ENCODE measurements at places on chromosomes 5 and 9.
A peak's percentile ranks its signal among the peaks of the same experiment; 100 is the strongest.

DNA sequence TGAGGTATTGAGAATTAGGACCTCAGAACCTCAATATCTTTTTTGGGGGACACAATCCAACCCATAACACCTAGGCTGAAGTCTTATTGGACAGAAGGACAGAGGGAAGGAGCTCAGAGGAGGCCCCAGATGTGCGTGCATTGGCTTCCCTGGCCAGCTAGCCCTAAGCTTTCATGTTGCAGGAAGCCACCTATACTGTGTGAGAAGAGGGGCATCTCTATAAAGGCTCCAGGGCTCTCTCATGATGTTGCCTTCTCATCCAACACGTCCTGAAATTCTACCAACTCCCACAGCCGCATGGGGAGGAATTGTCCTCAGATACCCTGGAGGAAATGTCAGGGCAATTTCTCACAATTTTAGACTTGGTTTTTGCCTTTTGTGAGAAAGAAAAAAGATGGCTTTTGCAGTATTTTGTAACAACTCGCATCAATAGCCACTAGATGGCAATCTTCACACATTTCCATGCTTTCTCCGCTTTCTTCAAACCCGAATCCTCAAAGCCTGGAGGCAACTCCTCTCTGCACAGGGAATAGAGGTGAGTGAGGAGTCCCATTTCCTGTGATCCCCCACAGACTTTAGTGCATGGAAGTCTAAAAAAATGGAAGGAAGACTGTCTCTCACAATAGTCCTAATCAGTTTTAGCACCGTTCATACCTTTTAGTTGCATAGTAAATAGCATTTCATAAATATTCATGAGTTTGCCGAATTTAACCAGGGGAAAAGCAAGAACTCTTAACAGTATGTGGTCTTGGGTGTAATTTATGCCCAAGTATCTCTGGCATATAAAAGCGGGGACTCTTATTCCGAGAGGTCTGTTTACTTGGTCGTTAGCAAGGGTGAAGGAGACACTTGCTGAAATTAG, 7.4 kb upstream of the PPP3R2 start:
- DNase-seq, result peak; percentile 14

DNA sequence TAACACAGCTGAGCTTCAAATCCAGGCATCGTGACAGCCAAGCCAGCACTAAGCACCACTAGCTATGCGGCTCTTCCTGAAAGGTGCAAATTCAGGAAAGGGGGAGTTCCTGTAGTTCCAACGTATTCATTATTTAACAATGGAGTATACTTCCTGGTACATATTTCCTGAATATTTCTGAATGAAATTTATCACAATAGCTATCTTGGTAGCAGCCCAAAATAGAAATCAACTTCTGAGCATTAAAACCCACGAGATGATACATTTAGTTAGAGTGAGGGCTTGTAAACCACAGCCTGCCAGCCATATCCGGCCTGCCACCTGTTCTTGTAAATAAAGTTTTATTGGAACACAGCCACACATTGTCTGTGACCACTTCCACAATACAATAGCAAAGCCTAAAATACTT, 109.7 kb upstream of the RETREG1 start:
- peak; percentile 3 for DNase-seq

DNA sequence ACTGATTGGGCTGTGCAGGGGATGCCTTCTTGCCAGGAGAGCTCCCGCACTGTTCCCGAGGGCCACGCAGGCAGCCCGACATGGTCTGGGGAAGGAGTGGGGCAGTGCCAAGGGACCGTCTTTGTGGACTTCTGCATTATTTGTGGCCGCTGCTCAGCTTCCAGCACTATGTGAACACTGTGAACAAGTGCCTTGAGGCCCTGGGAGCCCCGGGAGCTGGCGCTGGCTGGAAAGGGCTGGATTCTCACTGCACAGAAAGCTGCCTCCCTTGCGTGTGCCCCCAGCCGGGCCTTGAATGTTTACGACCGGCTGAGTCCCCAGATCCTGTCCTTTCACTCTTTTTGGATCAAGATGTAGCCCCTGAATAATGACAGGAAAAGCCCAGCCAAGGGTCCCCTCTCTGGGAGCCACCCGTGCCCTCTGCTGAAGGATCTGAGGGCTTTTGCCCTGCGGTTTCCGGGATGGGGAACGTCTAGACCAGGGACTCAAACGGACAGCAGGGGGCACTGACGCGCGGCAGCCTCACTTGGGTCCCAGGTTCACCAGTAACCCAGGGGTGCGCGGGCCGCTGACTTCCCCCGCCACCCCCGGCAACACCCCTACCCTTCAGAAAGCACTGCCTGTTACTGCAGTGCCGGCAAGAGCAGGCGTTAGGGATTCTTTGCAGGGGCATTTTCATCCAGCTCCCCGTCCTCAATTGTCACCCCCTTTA, 98.9 kb upstream of the FCN2 start:
- no peak for DNase-seq

DNA sequence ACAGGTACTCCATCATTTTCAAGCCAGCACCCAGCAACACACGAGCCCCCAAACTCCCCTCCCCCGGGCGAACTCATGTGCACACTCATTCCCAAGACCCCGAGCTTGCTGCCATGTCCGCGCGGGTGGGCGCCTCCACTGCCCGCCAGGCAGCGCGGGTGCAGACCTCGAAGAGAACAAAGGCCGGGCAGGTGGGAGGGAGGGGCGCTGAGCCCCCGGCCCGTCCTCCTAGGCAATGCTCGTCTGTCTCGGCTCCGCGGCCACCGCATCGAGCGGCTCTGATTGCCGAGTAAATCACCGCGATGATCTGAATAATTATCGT, 47.1 kb upstream of the PSD2 start:
- no peak for DNase-seq

DNA sequence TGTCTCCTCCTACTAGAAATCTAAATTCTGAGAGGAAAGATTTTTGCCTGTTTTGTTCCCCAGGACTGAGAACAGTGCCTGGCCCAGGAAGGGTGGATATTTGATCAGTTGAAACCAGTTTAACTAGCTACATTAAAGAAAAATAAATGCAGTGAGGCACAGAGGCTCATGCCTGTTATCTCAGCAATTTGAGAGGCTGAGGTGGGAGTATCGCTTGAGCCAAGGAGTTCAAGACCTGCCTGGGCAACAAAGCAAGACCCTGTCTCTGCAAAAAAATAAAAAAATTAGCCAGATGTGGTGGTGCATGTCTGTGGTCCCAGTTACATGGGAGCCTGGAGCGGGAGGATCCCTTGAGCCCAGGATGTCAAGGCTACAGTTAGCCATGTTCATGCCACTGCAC, 104.8 kb upstream of the CPEB4 start:
- DNase-seq, result no peak

DNA sequence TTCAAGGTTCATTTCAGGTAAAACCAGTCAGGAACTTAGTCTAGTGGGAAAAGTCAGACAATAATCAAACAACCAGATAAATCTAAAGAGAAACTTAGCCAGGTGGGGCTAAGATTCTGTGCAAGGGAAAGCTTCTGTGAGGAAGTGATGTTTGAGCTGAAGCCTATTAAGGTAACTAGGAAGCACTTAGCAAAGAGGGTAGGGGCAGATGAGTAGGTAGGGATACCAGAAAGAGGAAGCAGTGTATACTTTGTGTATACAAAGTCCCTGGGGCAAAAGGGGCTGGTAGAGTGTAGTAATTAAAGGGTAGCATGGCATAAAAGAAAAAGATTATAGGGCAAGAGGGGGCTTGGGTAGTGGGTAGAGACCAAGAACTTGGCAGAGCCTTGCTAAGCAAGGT, 3.6 kb upstream of the SPATA24 start:
- DNase-seq, result no peak

GRCh38 chr9:136796238-136796774, at the start of gene CCDC183:
TSS of gene CCDC183 (plus strand) at chr9:136796338. CDS start at chr9:136796398, 60 bp downstream.
- DNase-seq, result no peak

GRCh38 chr5:170216257-170216864, 16.4 kb upstream of the C5orf58 start:
- no peak for DNase-seq

- no peak for DNase-seq
These were observed 18.5 kb downstream of the NINJ1 start for GRCh38 chr9:93115486-93116071.

- DNase-seq, result peak; percentile 96
These were observed at the start of gene MYORG for GRCh38 chr9:34376596-34377403. TSS of gene MYORG (minus strand) at chr9:34376898. CDS start at chr9:34372943, 3,955 bp downstream.

- no peak for DNase-seq
These were observed 47.4 kb downstream of the RNF180 start for GRCh38 chr5:64213011-64213410.

DNA sequence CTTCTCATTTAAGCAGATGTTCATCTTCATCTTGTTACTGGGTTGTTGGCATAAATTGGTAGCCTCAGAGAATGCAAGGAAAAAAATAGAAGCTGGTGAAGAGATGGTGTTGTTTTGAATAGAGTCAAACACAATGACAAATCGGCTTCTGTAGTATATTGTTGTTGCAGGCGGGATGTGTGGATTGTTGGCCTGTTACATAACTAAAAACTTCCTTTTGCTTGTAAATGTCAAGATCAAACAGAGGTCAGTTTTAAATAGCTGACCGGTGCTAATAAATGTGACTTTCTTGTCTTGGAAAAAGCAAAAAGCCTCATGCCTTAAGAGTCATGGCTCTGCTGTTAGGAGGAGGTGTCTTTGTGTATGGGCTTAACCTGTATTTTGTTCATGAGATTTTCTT, 59.2 kb downstream of the CCDC192 start:
- DNase-seq, result no peak

DNA sequence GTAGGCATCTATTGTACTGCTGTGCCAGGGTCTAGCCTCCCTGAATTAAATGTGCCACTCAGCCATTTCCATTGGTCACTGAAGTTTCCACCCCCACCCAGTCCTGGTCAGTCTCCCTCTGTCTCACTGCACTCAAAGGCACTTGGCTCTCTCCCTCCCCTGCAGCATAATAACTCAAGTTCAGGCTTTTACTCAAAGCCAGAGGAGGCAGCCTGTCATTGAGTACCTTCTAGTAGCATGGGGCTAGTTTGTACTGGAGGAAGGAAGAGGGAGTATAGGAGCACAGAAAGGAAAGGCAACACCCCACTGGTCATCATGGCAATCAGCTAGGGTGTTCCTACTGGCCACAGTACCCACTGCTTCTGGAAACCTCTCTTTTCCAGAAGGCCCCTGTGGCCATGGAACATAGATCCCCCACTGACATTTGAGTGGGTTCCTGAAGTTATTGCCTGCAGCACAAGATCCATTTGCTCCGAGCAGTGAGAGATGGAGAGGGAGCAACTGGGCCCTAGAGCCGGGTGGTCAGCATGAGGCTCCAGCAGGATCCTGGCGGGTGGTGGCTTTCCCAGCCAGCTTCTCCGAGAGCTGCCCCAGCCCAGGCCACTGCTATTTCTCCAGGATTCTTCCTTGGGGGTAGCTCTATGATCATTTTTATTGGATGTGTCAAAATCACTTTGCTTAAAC, 89.9 kb upstream of the CPEB4 start:
- no peak for DNase-seq

- DNase-seq, result no peak
These were observed 193.2 kb downstream of the MAPKAP1 start for GRCh38 chr9:125513668-125514413.

GRCh38 chr5:81856948-81857928, 106.3 kb upstream of the SSBP2 start:
- no peak for DNase-seq

DNA sequence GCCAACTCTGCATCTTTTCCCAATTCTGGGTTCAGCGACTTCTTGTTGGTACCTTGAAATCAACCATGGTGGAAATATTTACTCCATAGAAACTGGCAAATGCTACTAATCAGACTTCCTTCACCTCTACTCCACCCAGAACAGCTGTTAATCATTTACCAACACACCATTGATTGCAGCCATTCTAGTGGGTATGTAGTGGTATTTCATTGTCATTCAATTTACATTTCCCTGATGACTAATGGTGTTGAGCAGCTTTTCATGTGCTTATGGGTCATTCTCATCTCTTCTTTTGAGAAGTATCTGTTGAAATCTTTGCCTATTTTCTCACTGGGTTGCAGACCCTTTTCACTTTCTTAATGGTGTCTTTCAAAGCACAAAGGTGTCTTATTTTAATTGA, 122.4 kb upstream of the MSX2 start:
- no peak for DNase-seq

DNA sequence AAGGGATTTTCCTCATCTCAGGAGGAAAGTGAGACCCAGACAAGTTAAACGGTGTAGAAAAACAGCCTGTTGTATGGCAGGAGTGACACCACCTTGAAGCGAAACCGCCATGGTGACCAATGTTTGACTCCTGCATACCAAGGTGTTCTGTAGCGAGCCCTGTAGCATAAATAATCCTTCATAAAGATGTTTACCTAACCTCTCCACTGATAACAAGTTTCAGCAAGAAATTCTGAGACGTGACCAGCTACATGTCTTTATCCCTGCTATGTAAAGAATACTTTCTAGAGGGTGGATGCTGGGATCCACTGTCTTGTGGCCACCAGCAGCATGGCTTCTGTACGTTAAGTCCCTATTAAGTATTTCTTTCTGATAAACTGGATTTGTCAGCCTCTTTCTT, 148.1 kb downstream of the MPDZ start:
- no peak for DNase-seq

- DNase-seq, result no peak
These were observed at the start of gene PCDHB14 for GRCh38 chr5:141223112-141223783. TSS of gene PCDHB14 (plus strand) at chr5:141223343. CDS start at chr5:141223506, 163 bp downstream.

GRCh38 chr9:88873635-88874034, 117.6 kb upstream of the S1PR3 start:
- no peak for DNase-seq

DNA sequence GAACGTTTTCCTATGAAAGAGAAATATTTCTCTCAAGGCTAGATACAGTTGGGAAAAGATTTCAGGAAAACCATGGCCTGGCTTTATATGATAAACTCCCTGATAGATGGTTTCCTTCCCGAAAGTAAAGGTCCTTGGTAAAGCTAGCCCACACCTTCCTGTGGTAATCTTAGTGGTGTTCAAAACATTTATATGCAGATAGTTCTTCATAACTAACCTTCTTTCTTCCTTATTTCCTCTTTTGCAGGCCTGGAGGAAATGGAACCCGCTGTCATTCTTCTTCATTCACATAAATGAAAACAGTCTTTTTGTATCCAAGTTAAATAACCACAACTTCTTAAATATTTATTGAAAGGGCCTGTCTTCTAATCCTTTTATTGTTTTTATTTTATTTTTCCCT, 474.0 kb upstream of the ACTBL2 start:
- no peak for DNase-seq

DNA sequence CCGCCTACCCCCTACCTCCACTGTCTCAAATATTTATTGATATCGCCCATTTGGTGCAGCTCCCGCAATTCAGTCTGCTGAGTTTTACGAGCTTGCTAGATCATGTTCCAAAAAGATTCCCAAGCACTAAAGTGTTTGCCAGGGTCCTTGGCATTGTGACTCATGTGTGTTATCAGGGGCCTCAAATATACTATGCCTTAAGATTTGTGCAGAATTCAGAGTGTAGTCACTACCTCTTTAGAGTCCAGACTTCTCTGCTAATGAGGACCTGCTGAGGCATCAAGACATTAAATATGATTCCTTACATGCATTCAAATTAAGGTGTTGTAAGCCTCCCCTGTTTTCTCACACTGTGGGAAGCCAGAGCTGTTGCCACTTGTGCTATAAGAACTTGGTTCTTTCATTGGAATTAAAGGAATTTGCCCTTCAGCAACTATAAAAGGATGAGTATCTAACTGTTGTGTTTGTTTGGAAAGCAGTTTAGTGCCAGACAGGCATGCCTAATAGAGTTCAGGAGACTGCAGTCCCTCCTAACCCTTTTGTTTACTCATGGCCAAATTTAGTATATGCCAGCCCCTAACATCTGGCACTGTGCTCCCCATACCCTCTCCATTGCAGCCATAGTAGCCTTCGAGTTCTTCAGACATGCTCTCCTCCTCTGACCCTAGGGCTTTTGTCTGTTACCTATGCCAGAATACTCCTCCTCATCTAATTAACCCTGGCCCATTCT, 316.4 kb downstream of the NR3C1 start:
- no peak for DNase-seq

- no peak for DNase-seq
These were observed 7.4 kb upstream of the COL5A1 start for GRCh38 chr9:134634176-134634575.

All from central memory CD4-positive, alpha-beta T cell (primary cell).